ENCODE measurements at places on chromosomes 6 and 20.
A peak's percentile ranks its signal among the peaks of the same experiment; 100 is the strongest.

GRCh38 chr20:58054780-58055373 is 173.6 kb downstream of the ANKRD60 start:
- DNase-seq = no peak

- DNase-seq = no peak
Observed at GRCh38 chr20:49594143-49594930, 26.4 kb upstream of the PTGIS start.

GRCh38 chr6:127880429-127880828 is 20.4 kb downstream of the THEMIS start:
- DNase-seq = no peak

- no peak for DNase-seq
Observed at GRCh38 chr6:44471271-44471981, 83.9 kb downstream of the CDC5L start.

GRCh38 chr6:144711661-144712060 is 426.5 kb downstream of the UTRN start:
- no peak for DNase-seq

GRCh38 chr20:62359043-62359490 is 8.0 kb downstream of the LAMA5 start:
- no peak for DNase-seq

DNA sequence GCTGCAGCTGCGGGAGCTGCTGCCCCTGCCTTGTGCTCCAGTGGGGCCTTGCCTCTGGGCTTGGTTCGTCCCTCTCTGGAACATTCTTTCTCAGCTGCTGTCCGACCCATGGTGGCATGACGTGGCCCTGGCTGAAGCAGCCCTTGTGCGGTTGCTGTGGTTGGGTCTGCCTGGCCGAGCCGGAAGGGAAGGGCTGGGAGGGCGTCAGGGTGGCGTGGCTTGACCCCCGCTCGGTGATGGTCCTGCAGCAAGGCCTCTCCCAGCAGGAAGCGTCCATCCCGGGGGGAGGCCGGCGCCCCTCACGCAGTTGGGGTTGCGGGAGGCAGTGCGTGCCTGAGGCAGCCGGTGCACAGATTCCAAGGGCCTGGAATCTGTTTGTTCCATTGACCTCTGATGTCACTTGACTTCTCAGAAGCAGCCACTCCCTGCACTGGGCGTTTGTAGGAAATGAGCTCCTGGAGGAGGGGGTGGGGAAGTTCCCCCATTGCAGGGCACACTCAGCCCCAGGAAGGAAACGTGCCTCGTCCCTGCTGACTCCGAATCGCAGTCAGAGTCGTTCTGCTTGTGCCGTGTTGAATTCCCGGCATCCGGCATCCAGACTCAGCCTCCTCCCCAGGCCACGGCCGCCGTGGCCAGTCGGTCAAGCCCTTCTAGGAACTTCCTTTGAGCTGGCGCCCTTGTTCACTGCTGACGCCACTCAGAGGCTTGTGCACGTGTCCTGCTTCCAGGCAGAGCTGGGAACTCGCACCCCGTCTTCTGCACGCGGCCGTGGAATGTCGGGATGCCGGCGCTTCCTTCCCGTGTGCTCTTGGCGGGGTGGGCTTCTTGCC is 9.7 kb upstream of the TNFRSF6B start:
- peak; percentile 89 for DNase-seq

GRCh38 chr20:20022498-20022897 is 5.3 kb downstream of the NAA20 start:
- DNase-seq = no peak

- no peak for DNase-seq
Observed at GRCh38 chr6:36636687-36637418, 41.7 kb upstream of the CDKN1A start.

GRCh38 chr6:41191569-41191968 is 9.4 kb downstream of the TREML2 start:
- DNase-seq = no peak

- no peak for DNase-seq
Observed at GRCh38 chr6:67986694-67987232, 648.3 kb upstream of the ADGRB3 start.

DNA sequence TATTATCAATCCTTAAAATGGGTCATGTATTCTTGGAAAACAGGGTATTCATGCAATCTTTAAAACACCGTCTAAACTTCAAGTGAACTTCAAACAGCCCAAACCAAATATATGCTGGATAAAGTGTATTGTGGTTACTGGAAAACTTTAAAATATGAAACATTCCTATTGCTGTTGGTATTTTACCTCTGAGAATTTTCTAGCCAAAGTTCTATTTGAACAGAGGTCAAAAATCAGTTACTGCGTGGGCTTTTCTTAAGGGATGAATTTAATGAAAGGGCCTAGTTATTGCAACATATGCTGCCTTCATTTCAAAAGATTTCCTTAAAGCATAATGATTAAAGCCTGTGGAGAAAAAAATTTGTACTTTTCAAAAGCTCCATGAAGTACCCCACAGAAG is 436.0 kb downstream of the PLCB1 start:
- no peak for DNase-seq

GRCh38 chr6:12066297-12066696 is 54.2 kb downstream of the HIVEP1 start:
- no peak for DNase-seq

GRCh38 chr6:51350308-51350904 is 531.7 kb downstream of the TFAP2B start:
- no peak for DNase-seq

GRCh38 chr6:150456466-150456865 is 87.7 kb downstream of the IYD start:
- no peak for DNase-seq

DNA sequence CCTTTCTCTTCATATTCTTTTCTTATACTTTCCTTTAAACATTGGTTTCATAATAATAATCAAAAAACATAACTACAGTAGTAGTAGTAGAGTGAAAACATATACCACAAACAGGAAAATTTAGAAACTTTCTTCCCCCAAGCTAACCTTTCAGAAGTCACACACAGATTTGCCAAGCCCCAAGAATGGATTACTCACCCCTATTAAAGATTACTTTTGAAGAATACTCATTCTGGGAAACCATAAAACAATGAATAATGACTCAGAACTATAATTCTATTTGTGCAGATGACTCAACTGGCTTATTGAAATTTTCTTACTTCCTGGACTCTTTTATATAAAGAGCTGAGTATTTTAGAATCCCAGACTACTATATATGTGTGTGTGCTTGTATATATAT is 119.4 kb upstream of the GJE1 start:
- DNase-seq = no peak

GRCh38 chr20:19515074-19515473 is 243.0 kb upstream of the RIN2 start:
- peak; percentile 59 for DNase-seq

DNA sequence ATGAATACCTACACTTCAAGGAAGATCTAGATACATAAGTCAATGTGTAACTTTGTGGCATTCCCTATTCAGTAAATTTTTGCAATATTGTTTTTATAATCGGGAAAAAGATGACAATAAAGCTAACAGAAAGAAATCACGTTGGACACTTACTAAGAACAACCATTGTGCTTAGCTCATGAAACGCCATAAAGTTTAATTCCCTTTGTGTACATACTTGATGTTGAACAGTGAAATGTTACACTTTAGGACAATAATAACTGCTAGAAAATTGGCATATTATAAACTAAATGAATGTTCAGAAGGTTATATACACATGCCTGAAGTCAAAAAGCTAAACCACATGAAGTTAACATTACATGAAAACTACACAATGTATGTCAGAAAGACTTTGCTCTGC is 153.2 kb downstream of the TASP1 start:
- no peak for DNase-seq

GRCh38 chr20:2170404-2170803 is 68.8 kb downstream of the STK35 start:
- no peak for DNase-seq

DNA sequence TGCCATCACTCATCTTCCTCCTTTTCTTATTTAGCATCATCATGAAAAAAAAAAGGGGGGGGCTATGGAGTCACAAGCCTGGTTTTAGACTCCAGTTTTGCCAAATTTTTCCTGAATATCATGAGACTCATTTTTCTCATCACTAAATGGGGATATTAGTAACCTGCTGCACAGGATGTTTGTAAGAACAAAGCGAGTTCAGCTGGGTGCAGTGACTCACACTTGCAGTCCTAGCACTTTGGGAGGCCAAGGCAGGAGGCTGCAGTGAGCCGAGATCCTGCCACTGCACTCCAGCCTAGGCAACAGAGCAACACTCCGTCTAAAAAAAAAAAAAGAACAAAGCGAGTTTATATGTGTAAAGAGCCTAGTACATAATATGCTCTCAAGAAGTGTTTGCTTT is 82.8 kb downstream of the TFAP2A start:
- DNase-seq = no peak

DNA sequence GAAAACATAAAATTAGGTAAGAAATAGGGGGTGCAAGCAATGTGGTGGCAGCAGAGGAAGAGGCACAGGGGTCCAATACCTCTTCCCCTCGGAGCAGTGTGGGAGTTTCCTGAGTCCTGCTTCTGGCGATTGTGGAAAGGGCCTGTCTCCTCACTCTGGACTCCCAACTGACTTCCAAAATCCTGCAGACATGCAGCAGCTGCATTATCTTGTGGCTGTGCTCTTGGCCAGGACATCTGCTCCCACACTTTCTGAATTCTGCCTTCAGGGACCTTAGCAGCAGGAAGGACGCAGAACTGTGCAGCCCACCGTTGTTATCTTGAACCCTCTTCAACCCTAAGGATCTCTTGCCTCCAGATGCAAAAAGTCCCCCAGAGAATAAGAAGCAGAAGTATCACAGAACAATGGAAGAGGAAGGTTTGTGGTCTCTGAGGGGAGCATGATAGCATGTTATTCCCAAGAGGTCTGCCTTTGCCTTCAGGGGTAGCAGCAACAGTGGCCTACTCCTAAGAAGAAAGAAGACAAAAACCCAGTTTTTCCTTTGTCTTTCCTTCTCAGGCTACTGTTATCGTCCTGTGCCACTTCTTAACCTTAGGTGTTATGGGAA is 102.5 kb upstream of the EMILIN3 start:
- no peak for DNase-seq

DNA sequence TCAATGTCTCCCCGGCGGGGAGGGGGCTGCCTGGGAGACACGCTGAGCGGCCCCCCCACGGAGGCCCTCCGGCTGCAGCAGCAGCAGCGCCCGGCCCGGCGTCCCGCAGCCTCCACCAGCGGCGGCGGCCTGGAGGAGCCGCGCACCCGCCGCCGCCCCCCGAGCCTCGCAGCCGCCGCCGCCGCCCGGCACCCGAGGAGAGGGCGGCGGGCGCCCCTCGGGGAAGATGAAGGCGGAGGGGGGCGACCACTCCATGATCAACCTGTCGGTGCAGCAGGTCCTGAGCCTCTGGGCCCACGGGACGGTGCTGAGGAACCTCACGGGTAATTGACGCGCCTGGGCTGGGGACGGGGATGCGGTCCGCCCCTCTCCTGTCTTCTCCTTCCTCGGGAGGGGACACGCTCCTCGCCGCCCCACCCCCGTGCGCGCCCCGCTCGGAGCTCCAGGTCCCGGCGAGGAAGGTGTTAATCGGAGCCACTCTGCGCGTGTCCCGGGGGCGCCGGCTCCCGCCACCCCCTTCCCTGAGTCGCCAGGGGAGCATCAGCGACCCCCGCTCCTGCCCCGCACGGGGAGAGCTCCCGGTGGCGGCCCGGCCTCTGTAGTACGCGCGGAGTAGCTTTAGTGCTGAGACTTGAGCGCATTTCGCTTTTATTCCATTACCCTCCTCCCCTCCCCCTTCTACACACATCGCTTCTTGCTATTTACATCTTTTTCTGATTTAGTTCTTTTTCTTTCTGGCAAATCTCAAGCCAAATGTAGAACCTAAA is 686 bp downstream of the TMEM170B start:
- no peak for DNase-seq

All from CMK (cell line).